NCI-H2171 treated with DMSO at 0.1 percent for 48 hours (cell line): ENCODE measurements at places on chromosomes 7 and 10.

DNA sequence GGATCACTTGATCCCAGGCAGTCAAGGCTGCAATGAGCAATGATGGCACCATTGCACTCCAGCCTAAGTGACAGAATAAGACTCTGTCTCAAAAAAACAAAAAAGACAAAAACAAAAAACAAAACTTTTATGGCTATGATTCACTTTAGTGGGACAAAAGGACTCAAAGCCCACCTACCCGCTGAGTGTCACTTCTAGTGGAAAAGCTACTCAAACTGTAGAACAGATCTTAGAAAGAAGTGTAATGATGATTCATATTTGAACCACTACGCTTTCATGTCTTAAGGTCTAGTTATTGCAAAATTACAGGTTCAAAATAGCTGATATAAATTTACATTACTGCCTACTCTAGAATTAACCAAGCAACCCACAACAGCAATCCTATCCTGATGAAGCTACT is 47.1 kb upstream of the OTUD1 start:
- DNase-seq, result no peak

DNA sequence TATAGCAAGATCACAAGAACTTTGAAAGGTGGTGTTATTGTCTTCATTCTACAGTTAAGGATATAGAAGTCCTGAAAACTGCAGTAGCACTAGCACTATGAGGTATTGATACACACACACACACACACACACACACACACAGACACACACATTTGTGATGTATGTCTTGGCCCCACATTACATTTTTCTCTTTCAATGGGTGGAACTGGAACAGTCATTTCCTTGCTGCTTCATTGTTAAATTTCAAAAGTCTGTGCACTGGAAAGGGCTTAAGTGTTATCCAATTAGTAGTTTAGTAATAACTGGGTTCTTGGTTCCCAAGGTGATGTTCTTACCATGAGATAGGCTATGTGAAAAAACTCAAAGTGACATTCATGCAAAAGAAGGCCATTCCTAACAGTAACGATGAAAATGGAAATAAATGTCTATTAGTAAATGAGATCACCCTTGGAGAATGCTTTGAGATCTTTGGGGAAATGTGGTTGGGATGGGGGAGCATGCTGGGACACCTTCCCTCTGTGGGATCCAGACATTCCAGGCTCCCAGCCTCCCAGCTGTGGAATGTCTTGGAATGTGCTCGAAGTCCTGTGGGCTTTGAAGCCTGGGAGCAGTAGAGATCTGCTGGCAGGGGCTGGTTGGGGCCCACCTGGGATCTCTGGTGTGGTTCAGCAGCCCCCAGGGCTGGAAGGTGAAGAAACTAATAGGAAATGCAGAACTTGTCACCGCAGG is 37.4 kb upstream of the CALD1 start:
- no peak for DNase-seq

DNA sequence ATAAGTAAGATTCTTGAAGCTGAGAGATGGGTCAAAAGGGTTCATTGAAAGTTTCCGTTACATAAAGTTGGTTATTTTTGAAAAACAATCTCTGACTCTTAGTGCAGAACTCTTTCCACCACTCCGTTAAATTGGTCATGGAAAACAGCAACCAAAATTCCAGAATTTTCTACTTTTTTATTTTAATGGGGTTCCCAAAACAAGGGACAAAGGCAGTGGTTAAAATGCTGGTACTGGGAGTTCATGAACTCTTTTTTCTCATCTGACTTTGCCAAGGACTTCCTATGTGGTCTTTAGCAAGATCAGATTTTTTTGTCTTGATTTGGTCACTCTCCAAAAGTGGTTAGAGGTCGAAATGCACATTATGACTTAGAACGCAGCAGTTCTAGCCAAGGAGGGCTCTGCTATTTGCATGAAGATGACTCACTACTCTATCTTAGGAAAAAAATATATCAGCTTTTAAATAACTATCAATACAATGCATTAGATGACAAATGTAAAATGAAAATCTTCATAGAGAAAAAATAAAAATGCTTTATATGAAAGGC is 145.7 kb downstream of the REEP3 start:
- DNase-seq, result no peak

DNA sequence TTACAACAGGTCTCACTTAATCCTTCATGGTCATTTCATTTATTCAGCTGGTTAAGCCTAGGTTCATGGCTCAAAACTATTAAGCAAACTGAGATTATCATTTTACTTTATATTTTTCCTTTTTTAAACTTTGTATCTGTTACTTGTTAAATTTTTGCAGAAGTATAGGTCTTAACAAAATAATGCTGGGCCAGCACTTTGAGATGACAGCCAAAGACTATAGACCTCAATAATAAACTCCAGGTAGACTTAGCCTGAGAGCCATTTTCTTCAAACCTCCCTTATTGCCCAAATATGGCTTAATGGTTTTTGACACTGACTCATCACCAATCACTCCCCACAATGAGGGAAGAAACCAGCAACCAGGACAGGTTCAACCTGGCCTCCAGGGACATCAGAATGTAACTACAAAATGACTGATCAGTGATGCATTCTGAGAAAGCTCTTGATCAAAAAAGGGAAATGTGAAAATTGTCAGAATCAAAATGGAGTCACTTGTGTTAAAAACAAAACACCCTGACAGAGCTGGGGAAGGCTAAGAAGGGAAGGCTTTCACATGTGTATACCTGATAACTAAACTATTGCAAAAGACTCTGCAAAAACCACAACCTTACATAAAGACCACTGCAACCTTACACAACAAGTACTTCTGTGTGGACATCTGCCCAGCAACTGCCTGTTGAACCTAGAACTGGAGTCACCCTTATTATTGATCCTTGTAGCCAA is 2.1 kb upstream of the CCDC126 start:
- DNase-seq, result no peak

DNA sequence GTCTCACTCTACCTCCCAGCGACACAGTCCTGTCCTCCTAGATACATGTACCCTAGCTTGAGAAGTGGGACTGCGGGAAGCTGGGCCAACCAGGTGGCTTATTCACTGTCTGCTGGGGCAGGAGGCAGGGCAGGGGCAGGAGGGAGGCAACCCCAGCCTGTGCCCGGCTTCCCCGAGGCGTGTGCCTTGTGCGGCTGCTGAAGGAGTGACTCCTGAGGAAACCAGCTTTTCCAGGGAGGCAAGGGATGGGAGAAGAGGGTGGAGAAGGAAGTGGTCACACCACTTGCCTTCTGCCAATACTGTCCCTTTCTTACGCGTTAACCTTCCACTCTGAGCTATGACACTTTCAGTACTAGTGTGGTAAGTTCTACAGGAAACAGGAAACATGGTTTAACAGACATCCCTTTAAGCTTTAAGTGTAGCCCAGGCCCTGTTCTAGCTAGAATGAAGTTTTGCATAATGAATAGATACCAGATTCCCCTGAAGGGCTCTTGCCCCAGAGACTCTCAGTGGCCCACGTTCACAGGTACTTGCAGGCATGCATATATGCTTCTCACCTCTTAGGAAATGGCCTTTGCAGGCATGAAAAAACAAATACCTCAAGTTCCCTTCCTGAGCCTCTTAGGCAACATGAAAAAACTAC is 40.6 kb downstream of the SYPL1 start:
- DNase-seq, result no peak

DNA sequence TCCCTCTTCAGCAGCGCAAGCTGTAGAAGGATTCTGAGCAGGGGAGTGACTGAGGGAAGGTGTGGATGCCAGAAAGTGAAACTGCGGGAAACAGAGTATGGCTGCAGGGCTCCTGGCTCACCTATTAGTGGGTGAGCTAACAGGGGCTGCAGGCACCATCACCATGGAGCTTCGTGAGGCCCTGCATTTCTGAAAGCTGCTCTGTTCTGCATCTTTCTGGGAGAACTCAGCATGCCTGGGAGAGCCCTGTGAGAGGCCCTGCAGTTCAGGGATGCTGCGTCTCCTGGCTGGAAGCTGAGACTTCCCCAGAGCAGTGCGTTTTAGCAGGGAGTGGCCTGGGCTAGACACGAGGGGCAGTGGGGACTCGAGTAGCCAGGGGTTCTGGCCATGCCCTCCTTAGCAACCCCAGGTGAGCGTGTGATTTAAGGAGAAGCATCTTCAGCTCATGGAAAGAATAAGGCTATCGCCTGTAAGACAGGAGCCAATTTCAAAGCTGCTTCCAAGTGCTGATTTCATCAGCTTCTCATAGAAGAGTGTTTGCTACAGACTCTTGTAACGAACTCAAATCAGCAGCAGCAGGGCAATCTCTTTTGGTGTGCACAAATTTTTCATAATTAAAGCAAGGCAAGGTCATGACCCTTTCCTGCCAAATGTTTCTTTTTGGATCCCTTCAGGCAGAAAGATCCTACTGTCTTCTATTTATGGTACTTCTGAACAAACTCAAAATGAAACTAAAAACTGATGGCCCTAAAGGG is 293.6 kb upstream of the ZNF32 start:
- no peak for DNase-seq

GRCh38 chr10:4315551-4315950 is 510.5 kb upstream of the AKR1E2 start:
- DNase-seq, result no peak

DNA sequence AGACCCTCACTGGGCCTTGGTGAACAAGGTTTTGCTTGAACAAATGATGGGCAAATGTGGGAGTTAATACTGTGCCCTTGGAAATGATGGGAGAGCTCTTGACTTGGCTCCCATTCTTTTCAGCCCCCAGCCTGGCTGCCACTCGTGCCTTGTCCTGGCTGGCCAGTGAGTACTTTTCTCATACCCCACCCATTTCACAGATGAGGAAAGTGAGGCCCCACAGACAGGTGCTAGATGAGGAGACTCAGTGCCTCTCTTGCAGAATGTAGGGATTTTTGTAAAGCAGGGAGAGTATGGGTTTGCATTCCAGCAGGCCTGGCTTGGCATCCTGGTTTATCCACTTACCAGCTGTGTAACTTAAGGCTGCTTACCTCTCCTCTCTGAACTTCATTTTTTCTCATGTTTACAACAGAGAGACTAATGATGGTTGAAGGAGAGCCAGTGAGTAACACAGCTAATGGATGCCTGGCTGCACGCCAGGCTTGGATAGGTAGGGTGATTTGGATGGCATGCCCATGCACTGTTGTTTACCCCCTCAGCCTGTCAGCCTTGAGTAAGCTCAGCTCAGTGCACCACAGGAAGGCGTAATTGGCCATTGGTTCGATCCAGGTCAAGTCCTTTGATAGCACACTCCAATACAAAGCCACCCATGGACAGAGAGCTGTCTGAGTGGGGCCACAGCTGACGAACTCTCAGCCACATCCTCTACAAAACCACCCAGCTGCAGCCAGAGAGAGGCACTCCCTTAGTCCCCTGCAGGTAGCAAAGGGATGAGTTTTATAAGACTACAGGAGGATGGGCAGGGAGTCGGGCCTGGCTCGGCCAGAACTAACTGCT is 436.8 kb downstream of the RPS24 start:
- peak; percentile 86 for DNase-seq

GRCh38 chr10:66637273-66638036 is 288.4 kb upstream of the LRRTM3 start:
- no peak for DNase-seq

GRCh38 chr7:21370283-21370982 is 57.5 kb upstream of the SP4 start:
- DNase-seq, result no peak

- no peak for DNase-seq
Observed at GRCh38 chr7:116145245-116145852, 65.0 kb upstream of the TES start.

DNA sequence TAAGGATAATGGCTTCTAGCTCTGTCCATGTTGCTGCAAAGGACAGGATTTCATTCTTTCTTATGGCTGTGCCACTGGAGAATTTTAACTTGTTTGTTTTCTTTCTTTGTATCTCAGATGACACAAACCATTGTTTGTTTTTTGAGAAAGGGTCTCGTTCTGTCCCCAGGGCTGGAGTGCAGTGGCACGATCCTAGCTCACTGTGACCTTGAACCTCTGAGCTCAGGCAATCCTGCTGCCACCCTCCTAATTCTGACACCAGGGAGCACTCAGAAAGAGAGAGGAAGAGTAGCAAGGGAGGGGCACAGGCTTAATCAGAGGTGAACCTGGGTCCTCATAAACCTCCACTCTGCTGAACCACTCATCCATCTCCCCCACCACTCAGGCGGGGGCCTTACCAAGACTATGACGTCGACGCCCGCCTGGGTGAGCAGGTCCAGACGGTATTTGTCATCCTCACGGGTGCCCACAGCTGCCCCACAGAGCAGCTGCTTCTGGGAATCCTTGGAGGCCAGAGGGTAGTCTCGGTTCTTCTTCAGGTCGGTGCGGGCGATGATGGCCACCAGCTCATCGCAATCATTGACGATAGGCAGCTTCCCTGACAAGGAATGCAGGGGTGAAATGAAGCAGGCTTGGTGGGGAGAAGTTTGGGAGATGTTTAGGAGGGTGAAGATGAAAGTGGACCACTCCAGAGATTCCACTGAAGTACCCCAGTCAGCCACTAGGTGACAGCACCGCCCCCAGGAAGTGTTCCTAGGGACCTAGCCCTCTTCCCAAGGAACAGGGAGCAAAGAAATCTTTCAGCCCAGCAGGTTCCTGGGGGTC is 11.6 kb downstream of the IMPDH1 start:
- DNase-seq, result peak; percentile 24

DNA sequence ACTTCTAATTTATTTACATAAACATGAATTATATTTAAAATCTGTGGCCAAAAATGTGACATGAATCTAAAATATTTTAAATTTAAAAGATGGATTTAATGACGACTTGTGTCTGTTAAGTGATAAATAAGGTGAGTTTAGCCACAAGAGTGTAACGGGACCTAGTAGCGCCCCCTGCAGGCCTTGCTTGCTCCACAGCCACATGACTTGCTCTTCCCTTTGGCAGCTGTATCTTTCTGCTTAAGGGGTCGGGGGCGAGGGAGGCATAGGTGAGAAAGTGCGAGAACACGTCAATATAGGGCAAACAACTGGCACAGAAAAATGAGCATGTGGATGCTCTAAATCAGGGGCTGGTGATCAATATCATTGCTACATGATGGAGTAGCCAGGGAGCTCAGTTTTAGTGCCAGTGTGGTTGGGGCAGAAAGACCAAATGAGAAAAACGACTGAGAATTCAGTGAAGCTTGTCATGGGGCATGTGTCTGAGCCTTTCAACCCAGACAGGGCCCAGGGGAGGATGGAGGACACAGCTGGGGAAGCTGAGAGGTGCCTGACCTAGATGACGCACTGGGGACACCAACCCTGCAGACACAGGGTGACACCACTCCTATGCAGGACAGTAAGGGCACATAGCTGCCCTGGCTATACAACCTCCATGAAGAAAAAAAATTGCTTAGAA is 49.8 kb downstream of the PAXIP1 start:
- no peak for DNase-seq
